ENCODE measurements at places on chromosomes 16 and 17. TPM values are rescaled to one million over a fixed set of nuclear protein-coding genes. Genes with fewer than 3 reads are reported as not detected.

Gene ALDOA
- total RNA-seq: 666 TPM

Gene KRTAP1-5
- not detected for total RNA-seq

Gene GLIS2
- under 0.01 TPM for total RNA-seq

DNA sequence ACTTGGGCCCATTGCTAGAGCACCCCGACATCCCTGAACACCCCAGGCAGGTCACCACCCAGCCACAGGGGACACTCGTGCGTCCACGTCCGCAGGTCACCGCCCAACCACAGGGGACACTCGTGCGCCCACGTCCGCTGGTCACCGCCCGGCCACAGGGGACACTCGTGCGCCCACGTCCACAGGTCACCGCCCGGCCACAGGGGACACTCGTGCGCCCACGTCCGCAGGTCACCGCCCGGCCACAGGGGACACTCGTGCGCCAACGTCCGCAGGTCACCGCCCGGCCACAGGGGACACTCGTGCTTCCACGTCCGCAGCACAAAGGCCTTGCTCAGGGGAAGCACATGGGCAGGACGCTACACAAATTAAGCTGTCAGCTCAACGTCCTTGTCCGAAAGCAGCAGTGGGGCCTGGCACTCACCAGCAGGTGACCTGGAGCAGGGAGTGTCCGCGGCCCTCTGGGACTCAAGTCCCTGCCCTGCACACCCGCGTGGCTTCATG, 17.7 kb downstream of the GALNS start:
- DNase-seq: no peak

DNA sequence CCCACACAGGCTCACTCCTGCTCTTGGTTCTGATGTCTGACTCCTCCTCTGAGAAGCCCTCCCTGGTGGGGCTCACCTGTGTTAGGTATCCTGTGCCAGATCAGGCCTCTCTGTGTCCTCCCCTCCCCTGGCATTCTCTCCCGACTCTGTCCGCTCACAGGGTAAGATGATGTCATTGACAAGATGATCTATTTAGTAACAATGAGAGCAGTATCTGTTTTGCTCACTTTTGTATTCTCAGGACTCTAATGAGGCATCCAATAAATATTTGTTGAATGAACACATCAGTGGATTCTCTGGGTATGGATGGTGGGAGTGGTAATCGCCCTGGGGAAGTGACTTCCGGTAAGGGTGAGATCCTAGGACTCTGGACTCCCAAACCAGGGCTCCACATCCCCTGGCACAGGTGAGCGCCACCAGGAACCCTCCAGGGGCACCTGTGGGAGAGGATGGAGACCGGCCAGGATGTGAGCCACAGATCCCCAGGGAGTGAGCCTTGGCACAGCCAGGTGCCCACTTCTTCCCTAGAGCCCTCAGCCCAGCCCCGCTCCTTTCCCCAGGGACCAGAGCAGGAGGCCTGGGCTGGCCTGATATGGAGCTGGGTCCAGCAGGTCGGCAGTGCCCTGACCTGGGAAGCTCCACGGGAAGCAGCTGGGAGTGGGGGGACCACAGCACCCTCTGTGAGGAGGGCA, 5.4 kb upstream of the HAP1 start:
- DNase-seq: no peak

- DNase-seq: no peak
These were observed 11.6 kb downstream of the AQP8 start for GRCh38 chr16:25228372-25228771.

DNA sequence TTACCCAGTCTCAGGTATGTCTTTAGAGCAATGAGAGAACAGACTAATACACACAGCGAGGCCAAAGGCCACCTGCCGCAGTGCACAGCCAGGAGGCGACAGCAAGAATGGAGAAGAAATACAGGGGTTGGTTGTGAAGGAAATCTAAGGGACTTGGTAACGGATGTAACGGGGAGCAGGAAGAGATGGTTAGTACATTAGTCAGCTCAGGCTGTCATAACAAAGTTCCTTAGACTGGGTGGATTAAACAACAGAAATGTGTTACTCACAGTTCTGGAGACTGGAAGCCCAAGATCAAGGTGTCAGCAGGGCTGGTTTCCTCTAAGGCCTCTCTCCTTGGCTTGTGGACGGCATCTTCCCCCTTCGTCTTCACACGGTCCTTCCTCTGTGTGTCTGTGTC, 47.1 kb downstream of the TVP23C start:
- DNase-seq: no peak

- no peak for DNase-seq
These were observed 225.3 kb upstream of the GSE1 start for GRCh38 chr16:85387731-85388295.

DNA sequence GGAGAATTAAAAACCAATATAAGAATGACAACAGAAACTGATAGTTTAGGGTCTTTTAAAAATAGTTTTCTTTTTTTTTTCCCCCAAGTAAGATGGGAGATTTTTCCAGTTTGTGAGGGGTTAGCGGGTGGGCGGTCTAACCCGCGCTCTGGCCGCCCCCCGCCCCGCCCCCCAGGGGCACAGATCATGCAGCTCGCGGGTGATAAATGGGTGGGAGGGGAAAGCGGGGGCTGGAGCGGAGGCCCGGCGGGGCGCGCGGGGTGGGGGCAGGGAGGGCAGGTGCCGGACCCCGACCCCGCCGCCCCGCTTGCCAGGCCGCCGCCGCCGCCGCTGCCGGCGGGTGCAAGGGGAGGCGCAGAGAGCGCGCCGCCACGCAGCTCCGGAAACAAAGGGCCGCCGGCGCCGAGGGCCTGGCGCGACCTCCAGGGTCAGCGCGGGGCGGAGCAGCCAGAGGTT, 60.1 kb upstream of the GSE1 start:
- no peak for DNase-seq

Measured in hematopoietic multipotent progenitor cell (in vitro differentiated cells).